ENCODE measurements at places on chromosomes 3 and 15. TPM values are rescaled to one million over a fixed set of nuclear protein-coding genes. Genes with fewer than 3 reads are reported as not detected.

The TIMP4 gene
- total RNA-seq, result 35.3 TPM

The KNG1 gene
- total RNA-seq, result not detected

The ROPN1 gene
- total RNA-seq, result not detected

The MAN2A2 gene
- total RNA-seq, result 30.1 TPM

The SERINC4 gene
- 0.33 TPM for total RNA-seq

The CYP1A2 gene
- total RNA-seq, result 2.8 TPM

The ALDH1L1 gene
- total RNA-seq, result 4.7 TPM

The PARP6 gene
- 68.4 TPM for total RNA-seq

The UPK1B gene
- total RNA-seq, result not detected

The CD80 gene
- total RNA-seq, result 1.1 TPM

The RHCG gene
- not detected for total RNA-seq

The CLDND1 gene
- total RNA-seq, result 70.2 TPM

The ALG1L2 gene
- total RNA-seq, result not detected

The IGF2BP2 gene
- 12.4 TPM for total RNA-seq

The MRAS gene
- total RNA-seq, result 56.4 TPM

The ADAMTS7 gene
- total RNA-seq, result 1.8 TPM

The CNTN3 gene
- total RNA-seq, result 1.5 TPM

The ERC2 gene
- 7.3 TPM for total RNA-seq
